Prostate gland (tissue), 2 donors: ENCODE measurements at places on chromosomes 12 and 14.

- H3K36me3 ChIP-seq, result no peaks in the 10 kb centered on the region
- H3K27ac ChIP-seq, result no peak overlapping the region
- H3K27me3 ChIP-seq, result no peaks in the 10 kb centered on the region
- H3K4me1 ChIP-seq, result no peaks in the 10 kb centered on the region
- DNase-seq, result no peak
- no peak overlapping the region for H3K4me3 ChIP-seq
Observed at GRCh38 chr12:24246376-24246775, 296.9 kb upstream of the SOX5 start.

- H3K4me1 ChIP-seq, result peaks cover 8% of the 10 kb centered on the region
- no peak overlapping the region for H3K4me3 ChIP-seq
- H3K27me3 ChIP-seq, result no peaks in the 10 kb centered on the region
- DNase-seq, result no peak
- H3K36me3 ChIP-seq, result no peaks in the 10 kb centered on the region
Observed at GRCh38 chr12:49870501-49871262, 27.8 kb upstream of the BCDIN3D start.

DNA sequence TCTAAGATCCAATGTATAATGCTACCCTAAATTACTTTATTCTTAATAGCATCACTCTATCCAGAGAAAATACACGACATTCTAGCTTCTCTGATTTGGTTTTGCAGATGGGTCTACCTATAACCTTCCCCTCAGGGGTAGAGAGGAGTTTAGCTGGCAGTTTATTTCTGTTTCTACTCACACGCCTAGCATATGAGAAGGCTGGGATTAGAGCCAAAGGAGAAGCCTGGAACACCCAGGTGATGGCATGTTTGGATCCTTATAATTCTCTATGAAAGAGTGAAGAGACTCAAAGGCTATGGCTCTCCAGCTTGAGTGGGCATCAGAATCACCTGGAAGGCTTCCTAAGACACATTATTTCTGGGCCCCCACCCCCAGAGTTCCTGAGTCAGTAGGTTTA lies 131.3 kb downstream of the IGF1 start:
- H3K36me3 ChIP-seq, result no peaks in the 10 kb centered on the region
- no peaks in the 10 kb centered on the region for H3K4me1 ChIP-seq
- H3K27ac ChIP-seq, result no peak overlapping the region

DNA sequence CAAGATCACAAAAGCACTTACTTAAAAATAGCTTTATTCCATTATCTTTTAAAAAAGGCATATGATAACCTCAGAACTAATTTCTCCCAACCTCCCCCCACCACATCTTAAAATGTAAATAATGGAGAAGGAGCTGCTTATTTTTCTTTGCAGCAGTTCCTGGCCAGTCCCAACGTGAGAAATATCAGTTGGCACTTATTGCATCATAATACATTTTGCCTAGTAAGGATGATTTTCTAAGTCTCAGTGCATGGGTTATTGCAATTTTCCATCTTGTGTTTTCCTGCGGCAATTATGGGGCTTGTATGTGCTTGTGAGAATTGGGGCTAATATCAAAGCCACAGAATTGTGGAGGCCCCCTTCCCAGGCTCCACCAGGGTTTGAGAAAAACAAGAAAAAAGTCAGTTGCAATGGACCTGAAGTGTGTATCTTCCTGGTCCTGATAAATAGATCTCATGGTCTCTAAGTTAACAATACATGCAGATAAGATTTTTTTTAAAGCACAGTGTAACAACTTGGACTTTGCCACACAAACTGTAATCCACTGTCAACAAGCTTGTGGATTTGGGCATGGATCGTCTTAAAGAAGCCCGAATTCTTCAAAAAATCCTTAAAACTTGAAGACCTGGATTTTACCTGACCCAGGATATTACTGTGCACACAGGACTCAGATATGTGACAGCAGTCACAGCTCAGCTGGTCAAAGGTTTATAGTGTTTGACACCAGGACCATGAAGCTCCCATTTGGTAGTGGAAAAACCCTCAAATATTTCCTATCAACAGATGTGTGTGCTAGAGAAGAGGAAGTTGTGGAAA lies 2.8 kb upstream of the WSB2 start:
- no peak overlapping the region for H3K4me3 ChIP-seq
- peak overlapping the region; percentile 99 for H3K27ac ChIP-seq
- no peaks in the 10 kb centered on the region for H3K36me3 ChIP-seq
- H3K4me1 ChIP-seq, result no peaks in the 10 kb centered on the region
- DNase-seq, result no peak

DNA sequence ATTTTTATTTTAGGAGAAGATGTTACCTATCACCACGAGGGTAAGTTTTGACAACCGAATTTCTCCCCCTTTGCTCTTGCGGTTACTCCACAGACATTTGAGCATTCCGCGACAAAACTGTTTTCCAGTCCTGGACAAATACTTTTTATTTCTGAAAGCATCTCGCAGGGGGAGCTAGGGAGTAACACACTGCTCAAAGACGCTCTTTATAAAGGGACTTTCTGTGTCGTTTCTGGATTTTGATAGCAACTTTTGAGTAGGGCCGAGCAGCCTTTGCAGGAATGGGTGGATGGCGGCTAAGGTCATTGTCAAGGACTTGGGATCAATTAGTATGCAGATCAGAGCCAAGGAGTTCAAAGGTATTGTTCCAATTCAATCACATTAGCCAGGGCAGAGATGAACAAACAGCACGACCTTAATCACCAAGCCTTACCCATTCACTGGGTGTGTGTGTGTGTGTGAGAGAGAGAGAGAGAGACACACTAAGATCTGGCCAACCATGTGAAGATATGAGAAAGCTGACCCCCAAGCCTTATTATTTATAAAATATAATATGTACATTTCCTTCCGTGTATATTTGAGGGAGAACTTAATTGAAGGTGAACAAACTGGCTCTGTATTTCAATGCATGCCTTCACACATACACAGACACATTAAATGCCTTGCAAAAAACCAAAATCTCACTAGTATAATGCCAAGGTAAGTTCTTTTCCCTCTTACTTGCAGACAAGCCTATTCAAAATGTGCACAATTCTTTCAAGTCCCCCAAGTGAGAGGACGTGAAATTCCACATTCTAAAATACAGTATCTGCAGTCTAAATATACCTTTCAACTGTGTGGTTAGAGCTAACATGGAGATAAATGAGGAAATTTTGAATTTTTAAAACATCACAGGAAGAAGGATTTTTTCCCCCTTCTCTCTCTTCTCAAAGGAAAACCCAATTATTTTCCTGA lies 613.8 kb downstream of the VRK1 start:
- DNase-seq, result no peak
- peaks cover 5% of the 10 kb centered on the region for H3K27me3 ChIP-seq
- no peaks in the 10 kb centered on the region for H3K36me3 ChIP-seq
- H3K4me3 ChIP-seq, result no peak overlapping the region
- H3K27ac ChIP-seq, result no peak overlapping the region
- no peaks in the 10 kb centered on the region for H3K4me1 ChIP-seq

DNA sequence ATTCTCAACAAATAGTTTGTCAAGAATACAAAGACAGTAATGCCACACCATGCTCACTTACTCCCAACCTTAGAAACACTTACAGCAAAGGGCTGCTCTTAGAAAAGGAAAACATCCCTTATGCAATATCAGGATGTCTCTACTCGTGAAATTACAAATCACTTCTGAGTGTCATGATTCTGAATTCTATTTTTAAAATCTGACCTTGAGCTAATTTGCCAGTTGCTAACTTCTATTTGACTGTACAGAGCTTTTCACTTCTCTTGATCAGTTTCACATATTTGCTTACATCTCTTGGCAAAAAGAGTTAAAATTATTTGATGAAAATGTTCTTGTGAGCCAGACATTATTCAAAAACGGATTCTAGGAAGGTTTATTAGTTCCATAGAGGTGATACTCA lies 136.7 kb upstream of the SLC35F4 start:
- no peaks in the 10 kb centered on the region for H3K36me3 ChIP-seq
- H3K4me3 ChIP-seq, result no peak overlapping the region
- no peaks in the 10 kb centered on the region for H3K27me3 ChIP-seq
- H3K4me1 ChIP-seq, result no peaks in the 10 kb centered on the region
- H3K27ac ChIP-seq, result no peak overlapping the region

DNA sequence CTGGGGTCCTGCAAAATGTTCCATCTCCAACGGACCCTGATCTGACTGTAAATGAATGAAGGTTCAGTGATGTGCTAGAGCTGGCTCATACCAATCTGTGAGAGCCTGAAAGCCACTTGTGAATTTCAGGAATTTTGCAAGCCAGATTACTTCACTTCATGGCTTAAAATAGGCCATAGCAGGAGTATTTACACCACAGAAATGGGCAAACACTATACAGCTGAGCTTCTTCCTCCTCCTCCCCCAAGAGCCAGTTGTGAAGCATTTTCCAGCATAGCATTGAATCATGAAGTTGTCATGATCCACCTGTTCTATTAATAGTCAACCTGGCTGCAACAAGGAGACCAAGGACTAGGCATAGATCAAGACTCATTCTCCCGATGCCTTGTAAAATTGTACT lies 141.3 kb upstream of the RASSF8 start:
- H3K4me1 ChIP-seq, result no peaks in the 10 kb centered on the region
- no peak for DNase-seq
- no peaks in the 10 kb centered on the region for H3K27me3 ChIP-seq
- no peak overlapping the region for H3K4me3 ChIP-seq
- H3K36me3 ChIP-seq, result no peaks in the 10 kb centered on the region

GRCh38 chr12:69102856-69103255 lies 136.5 kb upstream of the CPSF6 start:
- no peaks in the 10 kb centered on the region for H3K4me1 ChIP-seq
- no peak for DNase-seq
- no peak overlapping the region for H3K27ac ChIP-seq
- H3K4me3 ChIP-seq, result no peak overlapping the region
- no peaks in the 10 kb centered on the region for H3K27me3 ChIP-seq

DNA sequence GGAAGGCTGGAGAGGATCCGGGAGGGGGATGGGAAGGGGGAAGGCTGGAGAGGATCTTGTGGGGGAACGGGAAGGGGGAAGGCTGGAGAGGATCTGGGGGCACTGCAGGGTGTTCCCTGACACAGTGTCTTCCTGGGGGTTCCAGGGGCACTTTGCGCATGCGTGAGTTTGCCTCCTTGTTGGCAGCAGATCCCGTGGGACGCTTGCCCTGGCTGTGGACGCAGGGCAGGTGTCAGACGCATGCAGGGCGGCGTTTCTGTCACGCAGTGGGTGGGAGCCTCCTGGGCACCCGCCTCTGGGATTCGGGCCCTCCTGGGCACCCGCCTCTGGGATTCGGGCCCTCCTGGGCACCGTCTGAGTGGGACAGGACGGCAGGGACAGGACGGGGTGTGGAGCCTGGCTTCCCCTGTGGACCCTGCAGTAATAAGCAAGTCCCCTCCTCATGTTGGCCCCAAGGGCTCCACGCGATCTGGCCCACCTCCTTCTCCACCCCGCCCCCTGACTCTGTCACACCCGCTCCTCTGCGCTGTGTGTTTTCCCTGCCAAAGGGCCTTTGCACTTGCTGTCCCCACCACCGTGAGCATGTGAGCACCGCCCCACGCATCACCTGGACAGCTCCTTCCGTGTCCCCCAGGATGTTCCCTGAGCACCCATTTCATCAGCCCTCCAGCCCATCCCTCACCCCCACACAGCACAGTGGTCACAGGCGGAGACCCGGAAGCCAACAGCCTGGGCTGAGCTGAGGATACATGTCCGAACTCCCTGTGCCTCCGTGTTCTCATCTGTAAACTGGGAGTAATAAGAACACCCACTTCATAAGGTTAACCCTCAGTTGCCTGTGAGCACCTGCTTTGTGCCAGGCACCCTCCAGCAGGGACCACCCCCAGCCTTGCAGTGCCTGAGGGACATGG lies 4.4 kb downstream of the MMP17 start:
- peak; percentile 22 for DNase-seq
- H3K27me3 ChIP-seq, result peaks cover 14% of the 10 kb centered on the region
- no peak overlapping the region for H3K4me3 ChIP-seq
- H3K27ac ChIP-seq, result peak overlapping the region; percentile 35
- no peaks in the 10 kb centered on the region for H3K36me3 ChIP-seq
- peaks cover 14% of the 10 kb centered on the region for H3K4me1 ChIP-seq

DNA sequence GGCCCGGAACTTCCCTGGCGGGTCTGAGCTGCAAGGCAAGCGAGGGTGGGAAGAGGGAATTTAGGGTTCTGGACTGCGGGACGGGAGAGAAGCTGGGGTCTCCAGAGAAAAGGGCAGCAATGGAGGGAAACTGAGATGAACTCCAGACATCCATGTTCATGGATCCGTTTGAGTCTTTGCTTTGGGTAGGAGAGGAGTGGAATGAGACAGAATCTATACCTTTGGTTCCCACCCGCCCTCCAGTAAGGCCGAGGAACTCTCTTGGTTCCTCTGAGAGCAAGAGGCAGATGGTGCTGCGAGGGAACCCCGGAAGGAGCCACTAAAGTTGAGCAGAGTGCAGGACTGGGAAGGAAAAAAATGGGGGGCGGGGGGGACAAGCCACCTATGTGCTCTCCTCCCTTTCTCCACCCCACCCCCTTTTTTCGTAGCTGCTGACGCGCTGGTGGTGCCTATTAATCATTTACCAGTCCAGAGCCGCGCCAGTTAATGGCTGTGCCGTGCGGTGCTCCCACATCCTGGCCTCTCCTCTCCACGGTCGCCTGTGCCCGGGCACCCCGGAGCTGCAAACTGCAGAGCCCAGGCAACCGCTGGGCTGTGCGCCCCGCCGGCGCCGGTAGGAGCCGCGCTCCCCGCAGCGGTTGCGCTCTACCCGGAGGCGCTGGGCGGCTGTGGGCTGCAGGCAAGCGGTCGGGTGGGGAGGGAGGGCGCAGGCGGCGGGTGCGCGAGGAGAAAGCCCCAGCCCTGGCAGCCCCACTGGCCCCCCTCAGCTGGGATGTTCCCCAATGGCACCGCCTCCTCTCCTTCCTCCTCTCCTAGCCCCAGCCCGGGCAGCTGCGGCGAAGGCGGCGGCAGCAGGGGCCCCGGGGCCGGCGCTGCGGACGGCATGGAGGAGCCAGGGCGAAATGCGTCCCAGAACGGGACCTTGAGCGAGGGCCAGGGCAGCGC lies 1.2 kb downstream of the SSTR1 start:
- H3K27me3 ChIP-seq, result peaks cover 8% of the 10 kb centered on the region
- H3K27ac ChIP-seq, result no peak overlapping the region
- H3K36me3 ChIP-seq, result no peaks in the 10 kb centered on the region
- no peaks in the 10 kb centered on the region for H3K4me1 ChIP-seq
- peak overlapping the region; percentile 24 for H3K4me3 ChIP-seq
- DNase-seq, result no peak
